ENCODE measurements at places on chromosomes 4 and X.
A peak's percentile ranks its signal among the peaks of the same experiment; 100 is the strongest.

DNA sequence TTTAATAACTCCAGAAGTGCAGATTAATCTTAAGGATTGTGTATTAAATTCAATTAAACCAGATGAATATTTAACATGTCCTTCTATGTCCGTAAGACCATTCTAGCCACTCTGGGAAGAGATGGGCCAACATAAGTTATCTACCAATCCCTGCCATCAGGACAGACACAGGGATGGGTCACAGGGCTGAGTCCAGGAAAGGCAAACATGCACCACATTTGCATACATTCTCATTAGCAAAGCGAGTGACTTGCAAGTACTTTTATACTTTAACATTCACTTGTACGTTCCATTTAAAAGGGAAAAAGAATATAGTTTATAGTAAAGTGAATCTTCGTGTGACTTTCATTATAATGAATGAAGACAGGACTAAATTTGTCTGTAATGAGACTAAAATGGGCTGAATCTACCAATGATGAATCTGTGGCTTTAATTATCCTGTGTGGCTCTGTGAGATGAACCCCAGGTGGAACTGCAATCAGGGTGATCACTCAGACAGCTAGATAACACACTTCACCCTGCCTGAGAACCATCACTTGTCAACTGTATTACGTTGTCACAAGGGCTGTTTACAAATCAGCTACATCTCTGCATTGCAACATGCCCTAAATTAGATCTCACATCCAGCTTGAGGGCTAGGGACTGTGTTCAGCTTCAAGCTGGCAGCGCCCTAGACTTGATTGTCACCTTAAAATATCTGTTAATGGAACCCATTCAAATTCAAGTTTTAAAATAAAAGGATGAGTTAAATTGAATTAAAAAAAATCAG lies 77.2 kb downstream of the SH3KBP1 start:
- DNase-seq = no peak

DNA sequence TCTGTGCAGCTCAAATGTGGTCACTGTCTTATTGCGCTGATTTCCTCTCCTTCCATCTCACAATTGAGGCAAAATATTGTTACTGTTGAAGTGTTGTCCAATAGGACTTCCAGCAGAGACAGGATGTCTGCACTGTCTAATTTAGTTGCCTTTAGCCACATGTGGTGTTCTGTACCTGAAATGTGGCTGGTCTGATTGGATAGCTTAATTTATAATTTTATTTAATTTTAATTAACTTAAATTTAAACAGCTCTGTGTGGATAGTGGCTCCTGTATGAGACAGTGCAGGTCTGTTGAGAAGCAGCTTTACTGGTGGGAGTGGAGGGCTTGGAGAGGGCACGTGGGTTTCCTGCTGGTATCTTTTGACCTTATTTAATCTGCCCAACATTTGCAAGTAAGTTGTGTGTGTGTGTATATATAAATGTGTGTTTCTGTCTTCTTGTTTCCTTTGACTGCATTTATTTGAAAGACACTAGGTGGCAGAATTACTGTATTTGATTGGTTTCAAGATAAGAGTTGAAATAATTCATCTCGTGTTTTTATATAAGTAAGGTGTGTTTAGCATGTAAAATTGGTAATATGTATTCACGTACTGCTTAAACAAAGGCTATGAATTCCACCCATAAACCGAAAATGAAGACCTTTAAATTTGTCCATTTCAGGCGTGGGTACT lies 55.3 kb upstream of the MSANTD1 start:
- no peak for DNase-seq

GRCh38 chr4:153152501-153153338 lies 51.5 kb upstream of the TRIM2 start:
- DNase-seq = peak; percentile 15

DNA sequence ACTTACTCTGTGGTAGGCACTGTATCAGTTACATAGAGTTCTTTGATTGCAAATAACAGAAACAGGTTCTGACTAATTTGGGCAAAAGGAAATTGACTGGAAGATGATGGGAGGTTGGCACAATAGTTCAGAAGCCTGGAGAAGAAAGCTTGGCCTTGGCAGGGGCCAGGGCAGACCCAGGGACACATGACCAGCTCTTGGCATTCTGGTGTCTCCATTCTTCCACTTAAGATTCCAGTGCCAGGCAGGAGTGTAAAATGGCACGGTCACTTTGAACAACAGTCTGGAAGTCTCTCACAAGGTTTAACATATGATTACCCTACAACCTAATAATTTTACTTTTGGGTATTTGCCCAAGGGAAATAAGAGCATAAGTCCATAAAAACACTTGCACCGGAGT lies 175.9 kb downstream of the BCOR start:
- DNase-seq = no peak

GRCh38 chr4:34417160-34417559 lies 1827.2 kb downstream of the ARAP2 start:
- no peak for DNase-seq

DNA sequence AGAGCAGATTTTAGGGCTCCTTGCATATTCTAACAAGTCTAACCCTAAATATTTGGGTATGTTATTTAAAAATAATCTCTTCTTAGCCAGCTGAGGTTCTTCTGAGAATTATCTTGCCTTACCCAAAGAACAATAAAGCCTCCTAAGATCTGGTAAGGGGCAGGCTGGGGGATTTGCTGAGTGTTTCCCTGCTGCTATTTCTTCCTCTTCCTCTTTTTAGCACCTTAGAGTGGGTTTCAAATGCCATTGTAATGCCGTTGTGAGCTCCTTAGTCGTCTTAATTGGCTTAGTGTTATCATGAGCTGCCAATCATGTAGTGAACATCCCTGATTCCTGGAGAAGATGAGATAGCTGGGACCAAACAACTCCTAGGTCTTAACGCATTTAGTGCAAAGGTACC lies 15.4 kb downstream of the STOX2 start:
- no peak for DNase-seq

DNA sequence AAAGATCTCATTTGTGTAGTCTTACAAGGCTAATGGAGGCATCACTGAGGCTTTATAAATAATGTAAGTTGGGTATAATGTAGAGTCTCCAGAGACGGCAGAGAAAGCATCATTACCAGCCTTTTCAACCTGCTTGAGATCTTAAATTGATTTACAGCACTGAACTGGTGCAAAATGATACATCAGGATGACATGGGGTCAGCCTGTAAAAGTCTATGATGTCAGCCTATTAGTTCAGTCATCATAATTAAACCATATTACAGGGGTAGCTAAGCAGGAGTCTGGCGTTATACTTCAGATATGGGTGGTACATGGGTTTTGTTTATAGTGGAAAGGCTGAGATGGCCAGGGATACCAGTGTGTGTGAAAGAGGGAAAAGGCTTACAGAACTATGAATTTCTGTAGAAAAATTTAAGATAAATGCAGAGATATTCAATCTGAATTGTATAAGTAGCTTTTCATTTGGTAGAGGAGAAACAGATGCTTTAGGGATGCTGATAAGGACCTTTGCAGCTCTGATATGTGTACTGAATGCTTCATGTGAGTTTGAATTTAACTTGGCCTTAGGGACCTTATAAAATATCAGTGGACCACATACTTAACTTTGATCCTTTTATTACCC lies 2.7 kb downstream of the SMAD1 start:
- DNase-seq = peak; percentile 95

GRCh38 chr4:133151341-133151690 lies 2.2 kb downstream of the PCDH10 start:
- no peak for DNase-seq

GRCh38 chrX:38811515-38812243 lies 10.4 kb downstream of the MID1IP1 start:
- DNase-seq = no peak

- no peak for DNase-seq
Observed at GRCh38 chr4:109729117-109729717, 653 bp downstream of the PLA2G12A start.

DNA sequence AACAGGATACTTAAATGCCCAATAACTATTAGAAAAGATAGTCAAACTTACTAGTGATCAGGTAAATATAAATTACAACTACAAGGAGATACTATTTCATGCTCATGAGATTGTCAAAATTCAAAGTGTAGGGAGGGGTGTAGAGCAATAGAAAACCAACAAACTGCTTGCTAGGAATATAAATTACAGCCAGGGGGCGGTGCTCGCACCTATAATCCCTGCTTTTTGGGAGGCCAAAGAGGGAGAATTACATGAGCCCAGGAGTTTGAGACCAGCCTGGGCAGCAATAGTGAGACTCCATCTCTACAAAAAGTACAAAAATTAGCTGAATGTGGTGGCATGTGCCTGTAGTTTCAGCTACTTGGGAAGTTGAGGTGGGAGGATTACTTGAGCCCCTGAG lies 556.5 kb upstream of the NR3C2 start:
- DNase-seq = no peak

DNA sequence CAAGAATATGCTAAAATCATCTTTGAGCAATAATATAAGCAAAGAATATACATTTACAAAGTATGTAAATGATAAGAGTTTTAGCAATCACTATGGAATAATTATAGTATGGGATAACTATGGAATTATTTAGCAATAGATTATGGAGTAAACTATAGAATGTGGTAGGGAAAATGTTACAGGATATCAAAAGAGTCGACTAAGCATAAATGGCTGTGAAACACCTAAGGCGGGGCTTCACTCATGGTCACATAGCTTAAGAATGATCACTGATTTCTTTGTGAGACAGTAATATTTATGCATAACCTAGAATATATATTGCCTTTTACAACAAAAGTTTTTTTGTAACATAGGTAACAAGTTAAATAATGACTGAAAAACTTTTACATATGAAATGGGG lies 2049.7 kb downstream of the ARAP2 start:
- no peak for DNase-seq

GRCh38 chr4:94728056-94728766 lies 29.5 kb upstream of the BMPR1B start:
- no peak for DNase-seq

- DNase-seq = no peak
Observed at GRCh38 chrX:821327-822107, 190.9 kb downstream of the SHOX start.

DNA sequence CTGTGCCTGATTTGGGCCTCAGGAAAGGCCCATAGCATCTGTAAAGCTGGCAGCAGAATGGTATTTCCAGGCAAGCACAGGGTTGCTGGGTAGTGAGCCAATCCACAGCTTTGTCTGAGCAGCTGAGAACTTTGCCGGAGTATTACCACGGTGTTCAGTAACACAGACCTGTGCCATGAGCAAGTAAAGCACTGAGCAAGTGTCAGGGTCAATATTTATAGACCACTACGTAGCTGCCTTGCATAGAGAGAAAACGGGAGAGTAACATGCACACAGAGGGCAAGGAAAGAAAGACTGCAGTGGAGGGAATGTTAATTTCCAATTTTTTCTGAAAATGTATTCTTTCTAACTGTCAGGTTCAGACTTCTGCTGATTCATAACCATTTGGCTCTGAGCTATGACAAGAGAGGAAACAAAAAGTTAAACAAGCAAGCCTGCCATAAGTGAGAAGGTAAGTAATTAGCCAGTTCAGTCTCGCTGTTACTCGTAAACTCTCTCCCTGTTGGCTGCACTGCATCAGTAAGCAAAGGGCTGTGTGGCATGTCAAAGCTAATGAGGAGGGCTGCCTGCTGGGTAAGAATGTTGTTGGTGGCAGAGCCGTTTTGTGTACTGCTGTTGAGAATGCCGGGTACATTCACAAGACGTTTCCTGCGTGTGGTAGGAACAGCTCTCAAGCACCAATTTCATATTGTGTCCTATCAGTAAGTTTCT lies 238.1 kb downstream of the BMPR1B start:
- no peak for DNase-seq

GRCh38 chrX:31036895-31037294 lies 34.9 kb downstream of the FTHL17 start:
- no peak for DNase-seq

DNA sequence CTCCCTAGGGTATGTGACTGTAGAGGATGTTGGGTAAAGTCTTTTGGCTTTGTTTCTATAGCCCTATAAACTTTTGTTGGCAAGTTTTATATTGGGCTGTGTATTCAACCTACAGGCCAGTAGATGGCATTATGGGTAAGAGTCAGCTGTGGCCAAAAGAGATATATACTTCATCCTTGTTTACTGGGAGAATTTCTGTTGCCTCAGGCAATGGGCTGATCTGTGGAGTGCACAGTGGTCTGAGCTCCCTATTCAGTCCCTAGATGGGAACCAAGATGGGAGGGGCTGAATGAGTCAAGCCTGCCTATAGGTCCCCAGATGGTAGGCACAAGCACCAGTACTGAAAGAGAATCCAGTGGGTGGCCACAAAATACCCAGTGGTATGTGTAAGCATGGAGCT lies 580.6 kb downstream of the EPHA5 start:
- no peak for DNase-seq

DNA sequence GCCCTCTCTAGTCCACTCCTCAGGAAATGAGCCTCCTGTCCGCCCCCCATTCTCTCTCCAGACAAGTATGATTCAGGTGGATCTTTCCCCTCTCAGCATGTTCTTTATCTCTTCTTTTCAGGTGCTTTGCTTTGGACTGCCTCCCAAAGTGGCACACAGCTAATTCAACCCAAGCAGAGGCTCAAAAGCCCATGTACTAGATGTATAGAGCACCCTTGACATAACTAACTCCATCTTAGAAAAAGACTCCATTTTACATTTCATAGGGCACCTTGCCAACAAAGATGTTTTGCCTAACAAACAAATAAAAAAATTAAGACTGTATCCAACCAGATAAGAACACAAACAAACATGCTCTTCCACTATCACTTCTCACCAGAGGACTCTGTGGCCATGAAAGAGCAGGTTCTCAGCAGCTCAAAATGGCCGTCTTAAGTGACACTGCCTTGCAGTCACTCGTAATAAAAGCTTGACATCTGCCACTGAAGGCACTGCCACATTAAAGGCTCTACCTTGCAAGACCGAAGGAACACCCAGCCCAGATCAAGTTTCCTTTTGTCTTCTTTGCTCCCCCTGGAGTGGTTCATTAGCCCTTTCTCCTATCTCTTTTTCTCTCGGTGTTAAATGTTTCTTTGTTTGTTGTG lies 84.9 kb upstream of the TAB3 start:
- no peak for DNase-seq

All from NCI-H1436 treated with DMSO at 0.1 percent for 48 hours (cell line).